ENCODE measurements at places on chromosomes 3 and 15.

DNA sequence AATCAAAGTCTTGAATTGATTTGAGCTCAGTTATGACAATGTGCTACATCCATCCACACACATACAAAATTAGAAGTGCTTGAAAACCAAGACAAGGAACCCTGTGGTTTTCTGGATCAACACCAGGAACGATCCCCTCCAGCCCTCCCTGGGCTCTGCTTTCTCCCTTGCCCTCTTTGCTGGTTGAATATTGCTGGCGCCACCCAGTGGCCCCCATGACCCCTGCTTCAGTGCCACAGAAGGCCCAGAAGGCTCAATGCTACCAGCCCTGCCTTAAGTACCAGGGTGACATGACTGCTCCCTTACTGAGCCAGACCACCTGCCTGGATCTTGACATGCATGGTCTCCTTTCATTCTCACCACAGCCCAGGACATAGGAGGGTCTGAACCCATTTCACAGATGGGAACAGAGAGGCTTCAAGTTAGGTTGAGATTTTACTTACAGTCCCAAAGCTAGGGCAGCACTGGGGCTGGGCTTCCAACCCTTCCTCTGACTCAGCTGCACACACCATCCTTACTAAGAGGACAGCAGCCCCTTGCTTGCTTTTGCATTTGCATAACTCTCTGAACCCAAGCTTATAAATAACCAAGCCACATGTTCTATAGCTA, 15.0 kb downstream of the IL12A start:
- peak; percentile 3 for DNase-seq

DNA sequence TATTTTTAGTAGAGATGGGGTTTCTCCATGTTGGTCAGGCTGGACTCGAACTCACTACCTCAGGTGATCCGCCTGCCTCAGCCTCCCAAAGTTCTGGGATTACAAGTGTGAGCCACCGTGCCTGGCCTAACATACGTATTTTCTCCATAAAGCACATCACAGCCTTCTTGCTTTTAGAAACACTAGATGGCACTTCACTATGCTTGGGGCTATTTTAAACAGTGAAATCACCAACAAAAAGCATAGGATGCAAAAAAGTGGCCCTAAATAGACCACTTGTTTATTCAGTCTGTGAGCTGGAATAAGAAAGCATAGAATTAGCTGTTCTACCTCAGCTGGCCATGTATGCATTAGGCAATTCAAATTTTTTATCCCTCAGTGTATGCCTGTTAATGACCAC, 46.0 kb downstream of the PRICKLE2 start:
- DNase-seq: no peak

DNA sequence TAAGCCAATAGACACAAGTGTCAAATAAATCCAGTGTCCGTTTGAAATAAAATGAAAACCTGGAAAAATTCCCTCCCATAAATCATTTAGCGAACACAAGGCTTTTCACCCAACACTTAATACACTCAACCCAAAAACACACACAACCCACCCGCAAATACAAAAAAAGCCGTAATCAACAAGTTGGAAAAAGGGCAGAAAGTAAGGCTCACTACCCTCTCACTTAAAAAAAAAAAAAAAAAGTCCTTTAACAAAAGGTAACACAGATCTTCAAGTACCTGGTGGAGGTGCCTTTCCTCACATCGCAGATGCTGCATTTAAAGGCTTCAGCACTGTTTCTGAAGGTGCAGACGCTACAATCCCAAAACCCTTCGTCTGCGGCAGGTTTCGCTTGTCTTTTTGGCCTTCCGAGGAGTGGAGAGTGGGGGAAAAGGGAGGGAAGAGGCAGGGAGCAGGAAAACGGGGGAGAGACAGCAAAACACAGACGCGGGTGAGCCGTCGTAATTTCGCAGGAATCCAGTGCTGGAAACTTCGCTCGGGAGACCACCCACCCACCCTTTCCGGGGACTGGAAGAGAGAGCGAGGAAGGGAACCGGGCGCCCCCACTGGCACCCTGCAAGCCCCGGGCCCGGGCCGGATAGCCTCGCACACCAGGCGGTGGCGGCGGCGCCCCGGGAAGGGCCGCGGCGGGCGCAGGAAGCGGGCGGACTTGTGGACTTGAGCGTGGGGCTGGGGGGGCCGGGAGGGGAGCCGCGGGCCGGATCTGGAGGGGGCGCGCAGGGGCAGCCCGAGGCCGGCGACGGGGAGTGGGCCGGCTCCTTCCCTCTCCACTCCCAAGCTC, 401.8 kb downstream of the SHQ1 start:
- no peak for DNase-seq

GRCh38 chr3:182605882-182606611, 187.3 kb upstream of the ATP11B start:
- no peak for DNase-seq

DNA sequence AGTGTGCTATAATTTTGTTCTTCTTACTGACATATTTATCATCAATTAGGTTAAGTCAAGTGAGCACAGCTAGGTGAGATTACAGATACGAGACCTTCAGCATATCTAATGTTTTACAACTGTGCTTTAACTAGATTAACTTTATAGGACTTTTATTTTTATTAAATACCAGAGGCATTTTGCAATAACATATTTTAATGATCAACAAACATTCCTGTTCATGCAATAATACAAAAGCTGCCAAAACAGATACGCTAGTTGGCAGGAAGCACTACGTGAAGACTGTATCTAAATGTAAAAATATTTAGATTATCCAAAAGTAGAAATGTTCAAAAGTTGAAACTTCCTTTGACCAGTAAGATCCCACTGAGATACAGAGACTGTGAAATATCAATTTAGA, 139.1 kb downstream of the CBLB start:
- no peak for DNase-seq

DNA sequence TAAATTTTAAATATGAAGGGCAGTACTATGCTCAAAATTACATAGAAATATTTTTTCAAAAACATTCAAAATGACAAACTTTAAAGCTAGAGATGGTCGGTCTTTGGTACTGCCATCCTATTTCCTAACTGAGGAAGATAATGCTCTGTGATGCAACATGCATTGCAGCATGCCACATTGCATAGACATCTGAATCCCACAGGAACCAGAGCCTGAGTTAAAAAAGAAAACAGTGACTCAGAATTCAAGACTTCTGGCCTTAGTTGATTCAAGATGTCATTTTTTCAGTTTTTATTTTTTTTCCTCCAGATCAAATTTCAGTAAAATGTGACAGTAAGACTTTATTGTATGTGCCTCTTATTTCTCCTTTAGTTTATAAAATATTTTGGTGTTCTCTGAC, 33.1 kb downstream of the TP63 start:
- no peak for DNase-seq

DNA sequence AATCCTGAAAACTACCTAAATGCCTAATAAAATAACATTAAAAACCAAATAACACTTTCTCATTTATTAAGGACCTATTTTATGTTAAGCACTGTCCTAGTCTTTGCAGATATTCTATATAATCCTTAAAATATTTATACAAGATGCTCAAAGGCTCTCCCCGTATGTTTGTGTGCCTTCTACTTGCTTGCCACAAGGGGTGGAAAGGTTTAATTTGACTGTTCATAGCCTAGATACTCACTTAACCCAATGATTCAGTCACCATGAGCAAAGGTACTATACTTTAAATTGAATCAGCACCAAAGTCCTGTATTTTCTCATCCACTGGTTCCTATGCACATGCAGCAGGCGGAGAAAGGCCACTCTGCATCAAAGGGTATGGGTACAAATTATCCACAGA, 32.0 kb downstream of the LSAMP start:
- DNase-seq: no peak

- DNase-seq: no peak
These were observed 10.9 kb upstream of the PXK start for GRCh38 chr3:58321791-58322190.

GRCh38 chr15:80861731-80862170, 82.6 kb downstream of the CEMIP start:
- DNase-seq: no peak

DNA sequence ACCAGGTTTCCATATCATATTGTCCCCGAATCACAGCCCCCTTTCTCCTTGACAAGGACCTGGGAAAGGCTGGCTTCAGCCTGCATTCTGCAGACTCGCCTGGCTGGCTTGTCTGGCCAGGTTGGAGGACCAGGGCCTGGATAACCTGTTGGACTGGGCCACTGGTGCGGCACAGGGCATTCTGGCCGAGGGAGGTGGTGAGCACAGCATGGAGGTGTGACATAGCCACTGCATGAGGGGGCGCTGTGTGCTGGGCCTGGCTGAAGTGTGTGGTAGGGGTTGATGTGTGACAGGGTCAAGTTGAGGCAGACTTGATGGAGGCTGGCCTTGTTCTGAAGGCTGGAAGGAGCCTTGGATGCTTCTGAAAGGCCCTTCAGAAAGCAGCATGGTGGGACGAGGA, 2.9 kb downstream of the ESYT3 start:
- no peak for DNase-seq

DNA sequence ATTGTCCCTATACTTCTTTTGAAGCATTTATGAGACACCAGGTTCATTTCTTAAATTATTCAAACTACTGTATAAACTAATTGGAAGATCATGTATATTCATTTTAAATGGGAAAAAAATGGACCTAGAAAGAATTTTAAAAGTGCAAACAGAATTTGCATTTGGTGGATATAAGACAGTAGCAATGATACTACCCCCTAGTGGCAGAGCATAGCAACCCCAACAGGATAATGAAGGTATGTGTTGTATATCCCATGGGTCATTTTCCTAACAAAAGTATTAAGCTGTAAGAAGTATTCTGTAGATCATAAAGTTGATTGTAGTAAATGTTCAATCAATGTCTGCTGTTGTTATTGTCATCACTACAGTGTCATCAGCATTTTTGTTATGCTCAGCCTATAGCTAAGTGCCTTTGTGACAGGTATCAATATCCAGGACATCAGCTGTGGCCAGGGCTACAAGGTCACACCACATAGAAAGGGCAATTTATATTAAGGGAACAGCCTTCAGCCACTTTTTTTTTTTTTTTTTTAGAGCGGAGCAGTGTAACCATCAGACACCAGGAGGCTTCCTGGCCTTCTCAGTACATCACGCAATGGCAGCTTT, 175.8 kb downstream of the FOXB1 start:
- DNase-seq: no peak

- no peak for DNase-seq
These were observed 186.2 kb downstream of the CD47 start for GRCh38 chr3:107904536-107905066.
